ENCODE measurements at places on chromosomes 6 and 20. TPM values are rescaled to one million over a fixed set of nuclear protein-coding genes. Genes with fewer than 3 reads are reported as not detected.

GRCh38 chr20:62977613-62978560, 25.4 kb downstream of the SLC17A9 start:
- DNase-seq: no peak

DNA sequence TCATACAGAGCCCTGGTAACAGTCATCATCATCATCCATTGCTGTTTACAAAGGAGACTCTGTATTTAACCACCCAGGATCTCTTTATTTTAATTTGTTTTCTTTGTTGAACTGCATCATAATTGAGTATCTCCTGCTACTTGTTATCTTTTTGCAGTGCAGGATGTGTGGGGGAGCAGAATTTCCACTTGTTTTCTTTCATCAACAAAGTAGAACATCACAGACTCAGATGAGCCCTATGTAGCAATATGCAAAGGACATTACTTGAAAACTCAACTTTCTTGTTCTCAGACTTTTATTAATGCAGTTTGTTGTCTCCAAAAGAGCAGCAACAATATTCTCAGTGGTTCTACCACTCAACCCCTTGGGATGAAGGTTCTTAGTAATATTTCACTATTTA, 38.7 kb upstream of the IPCEF1 start:
- DNase-seq: no peak

DNA sequence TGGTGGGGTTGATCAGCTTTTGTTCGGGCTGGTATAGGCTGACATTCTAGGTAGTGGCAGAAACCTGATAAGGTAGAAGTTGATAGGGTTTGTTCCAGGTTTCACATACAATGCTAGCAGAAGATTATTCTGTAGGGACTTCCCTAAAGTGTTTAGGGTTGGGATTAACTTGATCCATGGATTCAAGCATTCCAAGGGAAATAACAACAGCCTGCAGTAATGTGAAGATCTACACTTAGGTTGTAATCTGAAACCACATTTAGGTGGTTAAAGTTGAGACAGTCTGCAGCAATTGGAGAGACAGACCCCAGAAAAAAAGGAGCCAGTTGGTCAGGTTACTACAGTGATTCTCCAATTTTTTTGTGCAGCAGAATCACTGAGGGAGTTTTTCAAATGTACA, 56.1 kb downstream of the GJA1 start:
- DNase-seq: no peak

DNA sequence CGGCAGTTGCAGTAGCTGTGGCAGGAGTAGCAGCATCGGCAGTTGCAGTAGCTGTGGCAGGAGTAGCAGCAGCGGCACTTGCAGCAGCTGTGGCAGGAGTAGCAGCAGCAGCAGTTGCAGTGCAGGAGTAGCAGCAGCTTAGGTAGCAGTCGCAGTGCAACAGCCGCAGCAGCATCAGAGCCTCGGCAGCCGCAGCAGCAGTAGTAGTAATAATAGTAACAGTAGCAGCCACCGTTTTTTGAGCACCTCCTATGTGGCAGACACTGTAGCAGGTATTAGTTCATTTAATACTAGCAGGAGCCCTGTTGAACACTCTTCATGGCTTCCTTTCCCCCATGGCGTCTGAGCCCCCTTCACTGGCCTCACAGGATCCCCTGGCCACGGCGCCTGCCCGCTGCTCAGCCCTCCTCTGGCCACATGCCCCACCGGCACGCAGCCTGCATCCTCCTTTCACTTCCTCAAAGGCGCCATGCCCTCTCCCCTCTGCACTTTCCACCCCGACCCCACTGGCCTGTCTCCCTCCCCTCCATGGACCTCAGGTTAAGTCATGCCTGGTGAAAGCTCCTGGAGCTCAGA, 19.1 kb upstream of the IRF4 start:
- peak; percentile 65 for DNase-seq

GRCh38 chr6:22801831-22802230, 232.5 kb downstream of the HDGFL1 start:
- DNase-seq: no peak

- no peak for DNase-seq
Measured at GRCh38 chr6:20681243-20681684, 147.0 kb downstream of the CDKAL1 start.

DNA sequence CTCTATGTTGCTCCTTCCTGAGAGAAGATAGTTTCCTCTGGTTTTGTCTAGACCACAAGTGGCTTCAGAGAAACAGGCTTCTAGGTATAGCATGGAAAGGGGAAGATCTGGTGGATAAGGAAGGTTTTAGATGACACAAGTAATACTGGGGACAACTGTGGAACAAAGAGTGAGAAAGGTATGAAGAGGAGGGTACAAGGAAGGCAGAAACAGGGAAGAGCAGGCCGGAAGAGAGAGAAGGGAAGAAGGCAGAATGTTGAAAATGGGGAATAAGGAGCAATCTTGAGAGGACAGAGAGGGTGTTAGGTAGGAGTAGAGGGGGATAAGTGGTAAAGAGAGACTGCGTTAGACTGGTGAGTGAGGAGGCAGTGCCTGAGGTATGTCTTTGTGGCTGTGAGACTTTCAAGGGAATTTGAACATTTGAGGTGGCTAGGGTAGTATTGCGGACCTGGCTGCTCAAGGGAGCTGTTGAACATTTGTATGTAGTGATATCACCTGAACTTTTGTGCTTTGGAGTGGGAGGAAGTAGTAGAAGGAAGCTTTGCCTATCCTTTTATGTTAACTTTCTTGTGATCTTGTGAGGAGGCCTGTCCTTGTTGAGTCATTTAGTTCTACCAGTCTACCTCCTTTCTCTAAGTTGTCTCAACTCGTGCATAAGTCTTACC, 69.5 kb downstream of the FOXO3 start:
- no peak for DNase-seq

DNA sequence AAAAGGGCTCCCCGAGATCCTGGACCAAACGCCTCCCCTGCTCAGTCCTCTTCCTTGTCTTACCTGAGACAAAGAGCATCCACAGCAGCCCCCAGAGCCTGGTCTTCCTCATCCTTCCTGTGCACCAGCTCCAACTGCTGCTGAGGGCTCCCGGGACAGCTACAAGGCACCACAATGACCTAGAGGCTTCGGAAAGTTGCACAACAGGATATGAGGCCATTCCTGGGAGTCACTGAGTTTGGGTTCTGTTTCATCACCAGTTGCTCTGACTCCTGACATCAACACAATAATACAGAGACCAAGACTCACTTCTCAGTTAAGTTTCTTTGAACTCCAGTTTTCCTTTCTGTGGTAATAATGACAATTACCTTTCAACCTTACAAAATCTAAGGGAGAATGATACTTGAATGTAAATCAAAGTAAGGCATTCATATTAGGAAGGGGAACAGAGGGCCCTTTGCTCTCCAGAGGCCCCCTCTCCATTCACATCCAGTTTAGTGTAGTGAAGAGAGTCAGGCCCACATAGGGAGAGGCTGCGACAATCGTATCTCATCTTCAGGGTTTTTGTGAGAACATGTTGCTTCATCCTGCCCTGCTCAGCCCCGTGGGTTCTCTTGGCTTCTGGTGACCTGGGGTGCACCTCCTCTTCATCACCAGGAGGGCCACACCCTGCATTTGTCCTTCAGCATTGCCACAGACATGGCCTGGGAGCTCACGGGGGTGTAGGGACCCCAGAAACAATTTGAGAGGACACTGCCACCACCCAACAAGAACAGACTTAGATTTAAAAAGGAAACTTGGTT, at the start of gene TREM1:
TSS of gene TREM1 (minus strand) at position 139 of the 803 bp plus-strand sequence. CDS start at position 112, 27 bp downstream.
- DNase-seq: no peak

DNA sequence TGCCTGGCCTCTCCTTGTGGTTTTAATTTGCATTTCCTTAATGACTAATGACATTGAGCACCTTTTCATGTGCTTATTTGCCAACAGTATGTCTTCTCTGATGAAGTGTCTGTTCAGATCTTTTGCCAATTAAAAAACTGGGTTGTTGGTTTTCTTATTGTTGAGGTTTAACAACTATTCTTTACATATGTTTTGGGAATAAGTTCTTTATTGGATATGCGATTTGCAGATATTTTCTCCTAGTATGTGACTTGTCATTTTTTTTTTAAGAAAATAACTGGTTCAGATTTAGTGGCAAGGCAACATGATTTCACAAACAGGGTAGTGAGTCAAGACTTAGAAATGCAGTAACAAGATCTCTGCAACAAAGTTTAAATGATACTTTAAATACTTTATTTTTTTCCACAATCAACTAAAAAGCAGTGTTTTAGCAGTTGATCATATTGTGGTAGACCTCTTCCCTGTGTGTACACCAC, 67.8 kb downstream of the TIAM2 start:
- no peak for DNase-seq

DNA sequence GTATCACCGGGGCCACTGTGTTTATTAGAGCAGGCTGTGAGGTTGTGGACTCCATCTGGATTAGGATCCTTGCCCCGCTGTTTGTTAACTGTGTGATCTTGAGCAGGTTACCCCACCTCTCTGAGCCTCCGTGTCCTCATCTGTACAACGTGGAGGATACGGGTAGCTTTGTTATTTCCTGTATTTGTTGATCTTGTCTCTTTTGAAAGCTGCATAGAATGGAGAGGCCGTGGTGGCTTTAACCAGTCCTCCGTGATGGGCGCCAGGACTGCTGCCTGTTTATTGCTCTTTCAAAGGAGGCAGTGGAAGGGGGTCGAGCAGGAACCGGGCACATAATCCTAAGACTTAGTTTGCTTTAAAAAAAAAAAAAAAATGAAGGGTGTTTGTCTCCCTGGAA, 22.9 kb downstream of the BCAS4 start:
- DNase-seq: no peak

GRCh38 chr6:136792410-136793262, at the start of gene MAP3K5:
TSS of gene MAP3K5 (minus strand) at chr6:136792477. CDS start at chr6:136792157, 320 bp downstream.
- peak; percentile 95 for DNase-seq

- DNase-seq: no peak
Measured at GRCh38 chr20:4971064-4971463, 30.2 kb downstream of the SLC23A2 start.

GRCh38 chr6:5066456-5067093, 18.6 kb upstream of the PPP1R3G start:
- no peak for DNase-seq

DNA sequence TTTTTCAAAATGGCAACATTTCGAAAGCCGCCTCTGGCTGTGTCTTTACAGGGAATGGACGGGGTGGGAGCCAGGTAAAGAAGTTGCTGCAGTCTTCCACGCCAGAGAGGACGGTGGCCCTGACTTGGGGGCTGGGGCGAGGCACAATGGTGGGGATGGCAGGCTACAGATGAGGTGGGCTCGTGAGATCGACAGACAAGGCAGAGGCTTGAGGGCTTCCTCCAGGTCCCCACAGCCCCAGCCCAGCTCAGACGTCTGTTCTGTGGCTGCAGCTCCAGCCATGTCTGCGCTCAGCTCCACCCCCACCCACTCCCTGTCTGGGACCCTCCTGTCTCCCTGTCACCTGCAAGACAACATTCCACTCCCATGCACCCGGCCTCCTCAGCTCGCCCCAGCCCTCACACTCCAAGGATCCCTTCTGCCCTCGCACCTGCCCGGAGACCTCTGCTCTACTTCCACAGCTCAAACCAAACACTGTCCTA, 7.4 kb upstream of the C20orf144 start:
- no peak for DNase-seq

- no peak for DNase-seq
Measured at GRCh38 chr6:37089783-37090182, 80.2 kb upstream of the PIM1 start.

DNA sequence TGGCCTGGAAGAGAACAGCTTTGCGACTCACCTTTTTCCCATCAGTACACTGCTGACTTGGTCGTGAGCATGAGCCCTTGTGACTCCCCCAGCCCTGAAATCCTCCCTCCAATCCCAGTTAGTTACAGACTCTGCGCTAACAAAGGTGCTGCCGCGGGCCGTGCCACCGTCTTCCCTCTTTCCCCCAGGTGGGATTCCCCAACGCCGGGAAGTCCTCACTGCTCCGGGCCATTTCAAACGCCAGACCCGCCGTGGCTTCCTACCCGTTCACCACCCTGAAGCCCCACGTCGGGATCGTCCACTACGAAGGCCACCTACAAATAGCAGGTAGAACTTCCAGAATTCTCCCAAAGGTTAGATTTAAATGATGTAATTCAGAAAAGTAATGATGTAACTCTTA, 16.1 kb downstream of the MTG2 start:
- DNase-seq: no peak

DNA sequence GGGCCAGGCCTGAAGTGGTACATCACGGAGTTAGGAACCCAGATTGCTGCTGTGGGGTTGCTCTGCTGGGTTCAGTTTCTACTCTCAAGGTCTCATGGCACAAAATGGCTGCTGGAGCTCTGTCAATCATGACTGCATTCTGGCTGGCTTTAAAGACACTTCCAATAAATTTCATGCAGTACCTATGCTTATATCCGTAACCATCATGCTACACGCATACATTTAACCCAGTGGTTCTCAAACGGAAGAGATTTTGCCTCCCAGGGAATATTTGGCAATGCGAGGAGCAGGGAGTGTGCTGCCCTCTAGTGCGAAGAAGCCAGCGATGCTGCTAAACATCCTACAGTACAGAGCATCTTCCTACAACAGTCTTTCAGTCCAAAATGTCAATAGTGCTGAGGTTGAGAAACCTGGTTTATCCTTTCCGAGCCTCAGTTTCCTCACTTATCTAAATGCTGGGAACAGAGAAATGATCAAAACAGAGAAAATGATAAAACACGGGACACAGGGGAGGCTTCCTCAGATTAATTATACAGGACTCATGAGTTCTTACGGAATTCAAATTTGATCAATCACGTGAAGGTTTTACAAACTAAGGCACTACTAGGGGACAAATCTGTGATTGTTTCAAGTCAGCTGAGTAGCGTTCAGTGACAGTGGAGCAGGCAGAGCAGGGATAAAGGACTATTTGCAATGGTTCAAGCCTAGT, 9.6 kb upstream of the SLC2A10 start:
- no peak for DNase-seq

GRCh38 chr6:144722154-144722737, 437.1 kb downstream of the UTRN start:
- no peak for DNase-seq

DNA sequence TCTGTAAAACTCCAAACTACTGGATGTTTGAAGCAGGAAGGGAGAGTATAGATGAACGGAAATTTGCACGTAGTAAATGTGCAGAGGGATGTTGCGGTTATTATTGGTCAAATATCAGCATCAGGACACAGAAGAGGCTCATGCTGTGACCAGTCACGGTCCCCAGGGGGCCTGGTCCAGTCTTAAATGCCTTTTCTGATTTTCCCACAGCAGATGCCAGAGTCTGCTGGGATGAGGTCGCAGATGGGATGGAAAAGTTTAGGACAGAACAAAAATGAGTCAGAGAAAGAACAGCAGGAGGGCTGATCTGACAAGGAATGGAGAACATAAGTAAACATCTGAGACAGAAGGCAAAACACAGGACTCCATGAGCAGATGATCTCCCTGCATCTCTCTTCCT, 11.7 kb upstream of the SIRPG start:
- DNase-seq: no peak

- DNase-seq: no peak
Measured at GRCh38 chr6:55445648-55446204, 118.5 kb downstream of the GFRAL start.

The SLC17A3 gene
- total RNA-seq: not detected

The PLCB4 gene
- 23.4 TPM for total RNA-seq

The TRIM38 gene
- 15.6 TPM for total RNA-seq

The TSHZ2 gene
- total RNA-seq: 33.1 TPM

The GSTA3 gene
- not detected for total RNA-seq

The EPPIN gene
- total RNA-seq: not detected

The GGT7 gene
- total RNA-seq: 27.0 TPM

The RBM24 gene
- total RNA-seq: 3.1 TPM

The RUNX2 gene
- 18.0 TPM for total RNA-seq

The GPSM3 gene
- 20.5 TPM for total RNA-seq

The GABRR1 gene
- 0.27 TPM for total RNA-seq
